ENCODE measurements at places on chromosomes 5 and 9. TPM values are rescaled to one million over a fixed set of nuclear protein-coding genes. Genes with fewer than 3 reads are reported as not detected.

GRCh38 chr5:92678640-92679039 is 902.4 kb downstream of the NR2F1-AS1 start:
- no peak for DNase-seq

GRCh38 chr5:146632620-146633322 is 116.8 kb upstream of the GPR151 start:
- DNase-seq = no peak

DNA sequence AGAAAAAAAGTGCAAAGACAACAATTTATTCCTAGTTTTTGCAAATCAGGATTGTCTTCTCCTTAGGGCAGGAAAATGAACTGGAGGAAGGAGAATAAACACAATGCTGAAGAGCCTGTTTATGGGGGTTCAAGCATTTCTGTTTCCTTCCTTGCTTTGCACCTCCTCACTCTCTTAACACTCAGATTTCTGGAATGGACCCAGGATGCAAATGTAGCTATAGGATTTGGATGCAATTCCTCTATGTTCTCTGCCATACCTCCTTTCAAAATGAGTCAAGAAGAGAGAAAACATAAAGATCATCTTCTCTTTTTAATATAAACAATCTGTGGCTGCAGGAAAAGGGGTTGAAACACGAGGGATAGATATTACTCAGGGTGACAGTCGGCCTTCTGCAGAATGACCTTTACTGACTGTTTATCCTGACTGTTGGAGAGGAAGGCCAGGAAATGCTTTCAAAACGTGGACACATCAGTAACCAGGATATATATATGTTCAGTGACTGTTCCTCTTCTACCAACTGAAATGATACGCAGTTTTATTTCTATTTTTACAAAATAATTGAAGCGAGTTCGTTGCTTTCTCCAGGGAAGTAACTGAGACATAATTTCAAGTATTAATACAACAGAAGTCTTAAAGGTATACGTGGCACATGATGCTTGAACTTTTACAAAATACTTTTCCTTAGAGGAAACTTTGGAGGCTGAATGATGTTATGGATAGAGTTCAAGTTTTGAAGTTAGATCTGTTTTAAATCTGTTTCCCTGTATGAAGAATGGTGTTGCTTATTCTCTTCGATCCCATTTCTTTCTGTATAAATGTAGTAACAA is 44.4 kb downstream of the ACTBL2 start:
- no peak for DNase-seq

- DNase-seq = no peak
These were observed 11.4 kb upstream of the C5orf63 start for GRCh38 chr5:127084656-127085055.

GRCh38 chr9:13266167-13266566 is 13.3 kb downstream of the MPDZ start:
- DNase-seq = no peak

DNA sequence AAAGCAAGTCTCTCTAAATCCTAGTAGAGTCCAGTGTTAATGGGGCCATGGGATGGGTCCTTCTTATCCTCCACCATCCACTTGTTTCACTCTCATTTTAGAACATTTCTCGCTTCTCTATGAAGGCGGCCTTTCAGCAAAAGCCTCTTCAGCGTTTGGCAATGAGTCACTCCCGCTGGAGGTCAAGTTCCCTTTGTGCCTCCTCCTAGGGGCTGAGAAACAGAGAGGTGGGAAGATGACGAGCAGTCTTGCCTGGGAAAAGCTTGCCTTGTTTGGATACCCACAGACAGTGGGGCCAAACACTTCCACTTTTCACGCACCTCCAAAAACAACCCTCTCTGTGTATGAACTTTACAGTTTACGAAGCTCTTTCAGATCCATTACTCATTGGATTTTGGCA is 168.8 kb downstream of the GABBR2 start:
- no peak for DNase-seq

GRCh38 chr9:98495530-98495929 is 213.2 kb downstream of the GABBR2 start:
- no peak for DNase-seq

DNA sequence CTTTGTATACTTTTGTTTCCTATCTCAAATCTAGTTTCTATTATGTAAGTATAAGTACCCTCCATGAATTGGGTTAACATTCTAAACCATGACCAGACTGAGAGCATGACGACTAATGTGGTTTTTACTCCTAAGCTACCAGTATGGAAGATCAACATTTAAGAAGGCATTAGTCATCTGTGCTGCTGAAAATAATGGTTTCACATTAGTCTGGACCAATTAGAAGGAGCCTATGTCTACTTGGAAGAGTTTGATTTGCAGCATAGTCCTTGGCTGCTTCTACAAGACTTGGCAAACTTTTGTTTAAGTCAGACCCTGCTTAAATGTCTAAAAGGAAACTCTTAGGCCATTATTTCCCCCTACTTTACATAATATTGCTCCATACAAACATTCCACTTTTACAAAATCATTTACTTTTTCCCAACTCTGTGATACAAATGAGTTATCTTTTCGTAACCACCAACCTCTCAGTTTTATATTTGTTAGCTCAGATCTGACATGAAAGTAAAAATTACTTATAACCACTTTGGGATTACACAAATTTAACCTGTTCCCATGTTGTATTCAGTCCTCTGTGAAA is 186.7 kb downstream of the COMMD10 start:
- DNase-seq = no peak

DNA sequence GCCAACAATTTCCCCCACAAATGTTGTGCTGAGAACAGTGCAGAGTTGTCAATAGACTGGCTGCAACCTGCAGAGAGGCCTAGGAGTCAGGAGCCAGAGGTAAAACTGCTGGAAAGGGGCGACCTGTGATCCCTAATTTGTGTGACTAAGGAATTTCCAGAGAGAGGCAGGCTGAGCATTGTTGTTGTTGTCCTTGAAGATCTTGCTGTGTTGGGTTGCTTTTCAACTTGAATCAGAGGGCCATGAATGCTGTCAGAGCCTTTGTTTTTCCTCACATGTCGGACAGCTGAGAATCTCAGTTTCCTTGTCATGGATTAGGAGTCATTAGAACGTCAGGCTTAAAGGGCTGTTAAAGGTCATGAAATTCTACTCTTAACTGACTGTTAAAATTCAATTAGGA is 134.6 kb upstream of the ASTN2 start:
- no peak for DNase-seq

GRCh38 chr5:167754501-167755021 is 536.9 kb upstream of the WWC1 start:
- DNase-seq = no peak

DNA sequence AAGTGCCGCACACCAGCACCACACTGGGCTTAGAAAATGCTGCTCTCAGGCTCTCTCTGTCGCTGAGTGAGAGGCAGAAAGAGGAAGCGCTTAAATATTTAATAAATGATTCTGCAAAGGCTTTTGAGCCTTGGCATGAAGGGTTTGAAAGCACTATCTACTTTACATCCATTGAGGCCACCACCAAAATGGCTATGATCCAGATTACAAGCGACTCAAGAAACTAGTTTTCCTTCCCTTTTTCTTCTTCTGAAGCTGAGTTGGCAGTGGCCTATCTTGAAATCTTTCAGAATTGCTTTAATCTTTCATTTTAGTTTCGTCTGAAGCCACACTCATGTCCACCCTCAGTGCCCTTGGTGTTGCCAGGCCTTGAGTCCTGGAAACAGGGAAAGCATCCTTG is 59.5 kb downstream of the EBF1 start:
- peak; percentile 56 for DNase-seq

DNA sequence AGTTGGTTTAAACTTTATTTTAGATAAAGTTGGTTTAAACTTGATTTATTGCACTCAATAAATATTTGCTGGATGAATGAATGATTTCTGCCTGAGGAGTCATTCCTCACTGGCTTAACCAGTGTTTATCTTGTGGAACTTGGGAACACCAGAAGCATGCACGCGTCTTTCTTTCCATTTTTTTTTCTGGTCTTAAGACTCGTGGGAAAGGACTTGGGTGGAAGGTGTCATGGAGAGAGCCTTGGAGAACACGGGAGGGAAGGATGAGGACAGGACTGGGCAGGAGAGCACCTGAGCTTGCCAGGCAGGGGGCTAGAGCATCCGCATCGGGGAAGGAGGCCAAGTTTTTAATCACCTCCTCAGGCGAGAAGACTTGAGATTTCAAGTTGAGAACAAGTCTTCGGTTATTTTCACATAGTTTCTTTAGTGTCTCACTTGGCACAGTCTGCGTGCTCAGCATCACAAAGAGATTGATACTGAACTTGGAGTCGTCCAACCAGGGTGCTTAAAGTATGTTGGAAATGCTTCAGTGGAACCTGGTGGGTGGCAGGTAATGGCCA is 144.2 kb downstream of the PDZD2 start:
- DNase-seq = no peak

DNA sequence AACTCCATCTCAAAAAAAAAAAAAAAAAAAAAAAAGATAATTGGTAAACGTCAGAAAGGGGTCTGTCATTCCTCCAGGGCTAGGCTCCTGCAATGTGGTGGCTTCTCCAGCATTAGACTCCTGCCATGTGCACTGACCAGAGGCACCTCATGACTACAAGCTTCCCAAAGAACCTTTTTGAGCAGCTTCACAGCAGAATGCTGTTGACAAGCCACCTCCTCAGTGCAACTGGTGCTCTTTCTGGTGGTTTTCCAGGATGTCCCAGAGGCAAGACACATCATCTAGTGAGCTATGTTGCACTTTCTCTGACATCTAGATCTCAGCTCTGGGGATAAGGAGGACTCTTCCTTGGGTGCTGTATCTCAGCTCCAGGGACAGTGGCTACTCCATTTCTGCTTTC is 11.6 kb downstream of the RPL37 start:
- no peak for DNase-seq

GRCh38 chr5:75260708-75261107 is 24.0 kb upstream of the ANKRD31 start:
- DNase-seq = no peak

The PDZD2 gene
- polyA plus RNA-seq = 0.39 TPM

The SEC24A gene
- 23.2 TPM for polyA plus RNA-seq

The PCDHGA4 gene
- polyA plus RNA-seq = not detected

The ABO gene
- not detected for polyA plus RNA-seq

The PHF24 gene
- polyA plus RNA-seq = not detected

The WDR70 gene
- polyA plus RNA-seq = 29.4 TPM

The TSSK1B gene
- polyA plus RNA-seq = not detected

The MCIDAS gene
- not detected for polyA plus RNA-seq

The PCDHB5 gene
- polyA plus RNA-seq = 0.09 TPM

The PCDHA4 gene
- not detected for polyA plus RNA-seq

The TMEFF1 gene
- 0.23 TPM for polyA plus RNA-seq

All from GM12878 (cell line).